ENCODE measurements at places on chromosomes 3 and 15.

GRCh38 chr3:63015614-63016309, 140.5 kb upstream of the CADPS start:
- no peak for DNase-seq

DNA sequence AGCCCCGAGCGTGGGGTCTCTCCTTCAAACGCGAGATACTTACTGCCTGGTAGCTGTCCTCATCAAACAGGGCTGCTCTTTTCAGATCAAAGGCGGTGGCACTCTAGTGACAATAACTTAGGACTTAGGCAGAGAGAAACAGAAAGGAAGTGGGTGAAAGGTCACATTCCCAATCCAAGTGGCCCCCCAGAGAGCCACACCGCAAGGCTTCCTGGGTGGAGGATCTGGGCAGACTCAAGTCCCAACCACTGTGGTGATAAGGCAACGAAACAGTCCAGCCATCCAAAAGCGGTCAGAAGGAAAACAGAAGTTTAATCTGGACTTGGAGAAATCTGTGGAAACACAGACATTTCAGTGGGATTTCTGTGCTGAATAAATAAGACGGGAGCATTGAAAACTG, 227.2 kb downstream of the ADAMTS17 start:
- DNase-seq: no peak

GRCh38 chr3:135352213-135352612, 557.2 kb downstream of the EPHB1 start:
- DNase-seq: no peak

DNA sequence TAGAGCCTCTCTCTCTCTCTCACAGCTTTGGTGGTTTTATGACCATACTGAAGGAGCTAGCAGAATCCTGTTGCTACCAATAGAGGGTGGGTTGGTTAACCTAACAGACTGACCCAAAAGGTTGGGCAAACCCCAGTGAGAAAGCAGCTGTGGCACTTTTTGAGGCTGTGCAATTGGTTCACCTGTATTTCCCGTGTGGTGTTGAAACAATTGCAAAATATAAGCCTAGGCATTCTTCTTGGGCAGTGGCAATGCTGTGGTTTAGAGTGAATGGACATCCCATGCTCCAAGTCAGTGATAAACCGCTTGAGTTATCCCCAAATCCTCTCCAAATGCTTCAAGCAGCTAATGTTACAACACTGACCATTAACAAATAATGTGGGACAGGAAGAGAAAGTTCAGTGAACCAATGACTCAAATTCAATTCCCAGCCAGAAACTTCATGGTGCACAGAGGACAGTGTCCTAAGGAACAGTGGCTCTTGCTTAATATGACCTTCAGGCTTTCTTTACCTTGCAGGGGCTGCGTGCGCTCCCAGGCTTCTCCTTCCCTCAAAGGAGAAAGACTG, 261.9 kb upstream of the ICE2 start:
- DNase-seq: no peak

DNA sequence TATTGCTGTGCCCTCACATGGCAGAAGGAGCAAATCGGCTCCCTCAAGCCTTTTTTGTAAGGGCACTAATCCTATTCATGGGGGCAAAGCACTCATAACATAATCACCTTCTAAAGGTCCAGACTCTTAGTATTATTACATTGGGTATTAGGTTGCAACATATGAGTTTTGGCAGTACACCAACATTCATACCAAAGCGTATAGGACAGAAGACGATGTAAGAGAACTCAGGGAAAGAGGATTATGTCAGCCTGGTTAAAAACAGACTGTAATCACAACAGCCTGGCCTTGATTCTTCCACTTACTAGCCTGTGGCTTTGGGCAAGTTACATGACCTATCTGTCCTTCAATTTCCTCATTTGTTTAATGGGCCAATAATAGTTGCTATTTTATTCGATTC, 828.5 kb upstream of the NECTIN3 start:
- no peak for DNase-seq

DNA sequence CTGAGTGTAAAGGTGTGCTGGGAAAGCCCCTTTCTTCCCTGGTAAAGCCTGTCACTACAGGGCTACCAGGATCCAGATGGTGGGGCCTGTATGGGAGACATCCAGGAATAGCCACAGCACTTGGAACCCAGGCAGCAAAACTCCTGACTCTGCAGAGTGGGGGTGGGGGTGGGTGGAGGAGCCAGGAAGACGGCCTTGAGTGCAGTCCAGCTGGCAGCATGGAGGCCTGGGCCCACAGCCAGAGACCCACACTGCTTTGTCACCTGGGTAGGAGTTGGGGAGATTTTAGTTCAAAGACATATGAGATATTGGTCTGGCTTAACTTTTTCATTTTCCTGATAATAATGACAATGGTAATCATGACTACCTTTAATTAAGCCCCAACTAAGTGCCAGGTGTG, 116.7 kb upstream of the MRPS22 start:
- DNase-seq: no peak

Measured in activated CD4-positive, CD25-positive, alpha-beta regulatory T cell (primary cell).